ENCODE measurements at places on chromosomes 5 and 9.

DNA sequence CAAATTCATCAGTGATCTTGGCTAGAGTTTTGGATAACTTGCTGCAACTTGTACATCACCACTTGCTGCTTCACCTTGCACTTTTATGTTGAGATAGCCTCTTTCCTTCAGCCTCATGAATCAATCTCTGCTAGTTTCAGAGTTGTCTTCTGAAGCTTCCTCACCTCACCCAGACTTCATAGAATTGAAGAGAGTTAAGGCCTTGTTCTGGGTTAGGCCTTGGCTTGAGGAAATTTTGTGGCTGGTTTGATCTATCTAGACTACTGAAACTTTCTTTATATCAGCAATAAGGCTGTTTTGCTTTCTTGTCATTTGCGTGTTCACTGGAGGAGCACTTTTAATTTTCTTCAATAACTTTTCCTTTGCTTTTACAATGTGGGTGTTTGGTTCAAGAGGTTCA lies 12.8 kb downstream of the FER start:
- DNase-seq = no peak

DNA sequence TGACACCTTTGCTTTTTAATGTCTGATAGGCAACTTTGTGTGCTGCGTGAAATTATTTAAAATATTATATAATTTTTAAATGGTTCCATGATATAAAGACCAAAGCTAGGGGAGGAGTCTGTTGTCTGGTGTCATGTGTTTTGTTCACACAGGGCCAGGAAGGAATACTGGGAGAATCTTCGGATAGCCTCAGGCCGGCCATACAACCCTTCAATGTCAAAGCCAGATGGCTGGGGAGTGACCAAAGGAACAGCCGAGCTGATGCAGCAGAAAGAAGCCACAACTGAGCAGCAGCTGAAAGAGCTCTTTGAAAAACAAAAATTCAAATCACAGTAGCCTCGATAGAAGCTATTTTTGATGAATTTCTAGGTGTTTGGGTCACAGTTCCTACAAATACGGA lies 19.2 kb downstream of the BHMT start:
- no peak for DNase-seq

DNA sequence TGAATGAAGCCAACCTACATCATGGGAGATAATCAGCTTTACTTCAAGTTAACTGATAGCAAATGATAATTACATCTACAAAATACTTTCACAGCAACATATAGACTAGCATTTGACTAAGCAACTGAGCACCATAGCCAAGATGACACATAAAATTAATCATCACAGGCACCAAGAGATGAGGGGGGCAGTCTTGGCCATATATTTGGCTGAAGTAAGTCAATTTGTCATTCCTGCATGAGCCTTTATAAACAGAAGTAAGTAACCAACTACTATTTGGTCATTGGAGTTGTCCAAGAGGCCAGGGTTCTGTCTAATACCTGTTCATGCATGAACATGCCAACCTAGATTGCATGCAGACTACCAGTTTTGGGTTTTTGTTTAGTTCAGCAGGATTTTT lies 53.6 kb downstream of the PDCD1LG2 start:
- no peak for DNase-seq

- DNase-seq = no peak
These were observed 122.2 kb upstream of the ACOT12 start for GRCh38 chr5:81516091-81516490.
